ENCODE measurements at places on chromosomes 3 and 15.

GRCh38 chr3:20125897-20126296, 60.1 kb downstream of the SGO1 start:
- no peak for DNase-seq

DNA sequence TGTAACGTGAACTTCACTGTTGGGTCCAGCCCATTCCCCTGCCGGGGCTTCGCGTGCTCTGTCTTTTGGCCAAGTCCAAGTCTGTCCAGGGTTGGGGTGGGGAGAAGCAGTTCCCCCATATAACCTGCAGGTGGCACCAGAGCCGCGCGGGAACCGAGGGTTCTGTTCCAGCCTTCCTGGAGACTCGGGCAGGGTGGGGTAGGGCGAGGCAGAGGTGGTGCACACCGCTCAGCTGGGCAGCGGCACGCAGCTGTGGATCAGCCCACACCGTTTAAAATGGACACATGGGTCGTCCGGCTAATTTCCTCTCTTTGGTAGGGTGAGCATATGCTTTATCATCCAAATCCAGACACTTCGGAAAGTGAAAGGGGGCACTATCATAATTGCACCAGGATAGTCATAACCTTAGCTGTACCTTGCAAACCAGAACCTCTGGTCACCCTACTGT, 118.1 kb downstream of the TBC1D2B start:
- DNase-seq: peak; percentile 61

DNA sequence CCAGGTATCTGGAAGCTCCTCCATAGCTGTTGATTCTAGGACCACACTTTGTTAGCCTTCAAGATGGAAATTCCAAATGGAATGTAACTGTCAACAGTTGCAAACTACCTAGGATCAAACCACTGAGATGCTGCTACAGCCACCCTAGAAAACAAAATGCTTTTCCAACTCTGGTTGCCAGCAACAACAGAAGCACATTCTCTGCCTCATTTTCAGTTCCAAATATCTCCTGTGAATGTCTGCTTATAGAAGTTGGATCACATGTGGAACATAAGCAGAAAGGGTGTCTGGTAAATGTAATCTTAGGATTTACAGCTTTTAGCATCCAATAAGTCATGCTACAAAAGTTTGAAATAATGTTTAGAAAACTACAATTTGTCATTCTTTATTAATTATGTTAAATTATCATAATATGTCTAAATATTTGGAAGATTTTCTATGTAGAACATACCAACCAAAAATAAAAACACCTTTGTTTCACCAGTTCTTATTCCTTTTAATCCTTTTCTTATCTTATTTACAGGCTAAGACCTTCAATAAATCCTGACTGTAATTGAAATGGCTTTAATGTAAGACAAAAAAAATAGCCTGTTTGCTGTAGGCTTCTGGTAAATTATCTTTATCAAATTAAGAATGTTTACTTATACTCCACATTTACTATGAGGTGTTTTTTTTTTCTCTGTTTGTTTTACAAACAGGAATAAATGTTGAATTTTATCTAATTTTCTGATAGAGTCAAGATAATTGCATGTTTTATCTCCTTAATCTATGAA, 687.1 kb downstream of the IGSF11 start:
- DNase-seq: no peak

DNA sequence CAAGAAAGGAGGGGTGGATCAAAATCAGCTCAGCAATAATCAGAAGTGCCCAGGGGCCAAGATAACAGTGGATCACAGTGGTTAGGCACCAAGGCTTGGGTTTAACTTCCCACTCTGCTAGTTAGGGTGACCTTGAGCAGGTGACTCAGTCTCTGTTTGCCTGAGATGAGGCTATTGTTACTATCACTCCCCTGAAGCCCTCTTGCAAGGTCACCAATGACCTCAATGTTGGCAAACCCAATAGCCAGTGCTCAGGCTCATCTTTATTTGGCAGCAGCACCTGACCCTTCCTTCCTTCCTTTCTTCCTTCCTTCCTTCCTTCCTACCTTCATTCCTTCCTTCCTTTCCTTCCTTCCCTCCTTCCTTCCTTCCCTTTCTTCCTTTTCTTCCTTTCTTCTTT, 102.4 kb upstream of the HACD2 start:
- DNase-seq: no peak

DNA sequence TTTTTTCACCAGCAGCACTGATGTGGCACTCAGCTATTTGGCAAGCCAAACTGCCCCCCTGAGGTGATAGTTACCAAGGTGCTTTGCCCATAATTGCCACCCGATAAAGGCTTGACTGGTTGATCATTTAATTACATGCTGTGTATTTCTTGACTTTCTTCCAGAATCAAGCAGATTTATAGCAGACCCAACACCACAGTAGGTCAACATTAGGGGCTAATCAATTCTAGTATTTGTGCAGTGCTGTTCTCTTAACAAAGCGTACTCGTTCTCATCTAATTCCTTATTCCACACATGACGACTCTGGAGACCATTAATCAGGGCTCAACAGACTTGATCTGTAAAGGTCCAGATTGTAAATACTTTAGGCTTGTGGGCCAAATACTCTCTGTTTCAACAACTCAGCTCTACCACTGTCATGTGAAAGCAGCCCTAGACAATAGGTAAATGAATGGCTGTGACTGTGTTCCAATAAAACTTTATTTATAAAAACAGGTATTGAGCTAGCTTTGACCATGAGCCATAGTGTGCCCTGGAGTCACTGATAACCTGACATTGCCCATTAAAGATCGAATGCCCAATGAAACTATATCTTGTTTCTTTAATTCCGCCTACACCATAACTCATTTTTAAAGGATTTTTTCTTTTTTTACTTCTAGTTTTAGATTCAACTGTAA, 119.1 kb upstream of the TMC3 start:
- DNase-seq: no peak

DNA sequence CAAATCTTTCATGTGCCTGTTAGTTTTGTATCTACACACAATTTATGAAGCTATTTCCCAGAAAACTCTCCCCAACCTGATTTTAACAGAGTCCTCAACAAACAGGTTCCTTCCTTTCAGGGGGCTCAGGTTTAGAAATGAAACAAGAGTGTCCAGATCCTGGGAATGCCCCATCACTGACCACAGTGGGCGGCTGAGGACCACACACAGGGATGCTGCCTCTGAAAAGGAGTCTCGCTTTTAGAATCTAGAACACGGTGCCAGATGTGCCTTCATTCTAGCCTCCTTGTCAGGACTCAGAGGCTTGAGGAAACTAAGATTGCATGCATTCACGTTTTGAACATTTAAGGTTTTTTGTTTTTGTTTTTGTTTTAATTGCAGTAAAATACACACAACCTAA, 115.0 kb downstream of the FOXB1 start:
- DNase-seq: no peak

DNA sequence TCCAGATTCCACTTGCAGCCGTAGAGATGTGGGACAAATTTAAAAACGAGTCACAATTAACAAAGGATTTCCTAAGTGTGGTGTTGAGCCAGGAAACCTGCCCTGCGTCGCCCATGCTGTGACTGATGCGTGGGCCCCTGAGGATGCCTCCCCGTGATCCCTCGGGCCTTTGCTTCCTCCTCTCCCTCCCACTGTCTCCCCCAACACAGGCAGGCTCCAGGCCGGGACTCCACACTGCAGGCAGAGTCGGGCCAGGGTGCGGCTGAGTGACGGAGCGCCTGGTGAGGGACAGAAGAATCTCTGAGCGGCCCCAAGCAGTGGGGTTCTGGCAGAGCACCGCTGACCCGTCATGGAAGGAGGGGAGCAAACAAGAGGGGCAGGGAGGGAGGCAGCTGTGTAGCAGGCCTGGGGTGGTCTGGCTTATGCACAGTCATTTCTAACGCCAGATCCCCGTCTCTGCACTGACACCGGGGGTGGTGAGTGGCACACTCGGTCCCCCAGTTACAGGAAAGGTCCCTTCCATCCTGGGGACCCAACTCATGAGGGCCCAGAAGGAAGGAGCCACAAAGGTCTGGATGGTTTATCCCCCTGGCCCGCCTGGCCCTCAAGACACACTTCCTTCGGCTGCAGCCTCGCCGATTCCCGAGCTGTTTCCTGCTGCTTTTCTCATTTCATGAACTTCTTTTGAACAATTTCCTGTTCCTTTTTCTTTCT, 91.0 kb downstream of the XXYLT1 start:
- no peak for DNase-seq

DNA sequence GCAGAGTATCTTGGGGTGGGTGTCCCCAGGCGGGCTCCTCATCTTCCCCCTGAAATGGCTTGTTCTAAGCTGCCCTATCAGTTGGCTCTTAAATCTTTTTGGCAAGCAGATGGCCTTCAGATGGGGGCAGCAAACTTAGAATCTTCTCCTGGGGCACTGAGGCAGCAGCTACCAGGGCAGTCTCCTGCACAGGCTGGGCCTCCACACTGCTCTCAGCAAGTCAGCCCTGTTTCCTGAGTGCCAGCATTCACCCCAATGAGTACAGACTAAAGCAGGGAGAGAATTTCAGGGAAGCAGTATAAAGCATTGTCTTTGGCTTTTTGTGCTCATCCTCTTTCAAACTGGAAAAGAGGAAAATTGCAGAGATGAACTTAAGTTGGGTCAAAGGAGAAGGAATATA, 51.1 kb upstream of the APEH start:
- no peak for DNase-seq

- no peak for DNase-seq
These were observed 82.9 kb upstream of the HACD2 start for GRCh38 chr3:123667784-123668183.

GRCh38 chr15:89330881-89331595, 3.6 kb downstream of the POLG start:
- DNase-seq: no peak

- DNase-seq: no peak
These were observed 3.2 kb downstream of the ITGB5 start for GRCh38 chr3:124883766-124884473.

GRCh38 chr15:51499379-51499976, 123.1 kb downstream of the DMXL2 start:
- peak; percentile 23 for DNase-seq

- no peak for DNase-seq
These were observed 56.9 kb upstream of the MEF2A start for GRCh38 chr15:99508852-99509251.

GRCh38 chr15:82810890-82811426, 1.5 kb downstream of the WHAMM start:
- DNase-seq: peak; percentile 26

- no peak for DNase-seq
These were observed 49.3 kb downstream of the MESD start for GRCh38 chr15:80940331-80940730.

DNA sequence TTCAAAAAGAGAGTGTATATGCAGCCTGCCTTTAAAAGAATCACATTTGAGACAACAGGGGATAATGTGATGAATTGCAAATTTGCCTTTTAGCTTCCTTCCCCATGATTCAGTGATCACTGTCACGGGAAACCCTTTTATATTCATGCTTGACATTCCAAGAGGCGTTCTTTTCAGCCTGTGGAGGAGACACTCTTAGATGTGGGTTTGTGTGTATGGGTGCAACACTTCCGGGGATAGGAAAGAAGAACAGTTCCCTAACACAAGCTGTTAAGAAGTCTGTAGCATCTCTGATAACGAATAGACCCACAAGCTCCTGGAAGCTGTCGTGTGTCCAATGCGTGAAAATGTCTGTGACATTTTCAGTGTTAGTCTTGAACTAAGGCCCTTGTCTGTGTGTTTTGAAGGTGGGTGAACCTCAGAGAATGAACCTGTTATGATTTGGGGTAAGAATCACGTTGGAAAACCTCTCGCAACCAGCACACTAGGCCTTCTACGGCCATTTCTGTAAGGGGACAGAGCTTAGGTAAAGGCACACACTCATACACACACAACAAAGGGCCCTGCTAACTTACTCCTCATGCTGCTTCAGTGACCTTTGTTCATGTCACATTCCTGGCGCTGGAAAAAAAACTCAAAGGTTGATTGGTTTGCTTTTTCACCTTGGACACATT, 229.2 kb upstream of the ST8SIA2 start:
- DNase-seq: peak; percentile 97

- DNase-seq: peak; percentile 8
These were observed at the start of gene CA12 for GRCh38 chr15:63381301-63382204. TSS of gene CA12 (minus strand) at chr15:63381846. CDS start at chr15:63381720, 126 bp downstream.

DNA sequence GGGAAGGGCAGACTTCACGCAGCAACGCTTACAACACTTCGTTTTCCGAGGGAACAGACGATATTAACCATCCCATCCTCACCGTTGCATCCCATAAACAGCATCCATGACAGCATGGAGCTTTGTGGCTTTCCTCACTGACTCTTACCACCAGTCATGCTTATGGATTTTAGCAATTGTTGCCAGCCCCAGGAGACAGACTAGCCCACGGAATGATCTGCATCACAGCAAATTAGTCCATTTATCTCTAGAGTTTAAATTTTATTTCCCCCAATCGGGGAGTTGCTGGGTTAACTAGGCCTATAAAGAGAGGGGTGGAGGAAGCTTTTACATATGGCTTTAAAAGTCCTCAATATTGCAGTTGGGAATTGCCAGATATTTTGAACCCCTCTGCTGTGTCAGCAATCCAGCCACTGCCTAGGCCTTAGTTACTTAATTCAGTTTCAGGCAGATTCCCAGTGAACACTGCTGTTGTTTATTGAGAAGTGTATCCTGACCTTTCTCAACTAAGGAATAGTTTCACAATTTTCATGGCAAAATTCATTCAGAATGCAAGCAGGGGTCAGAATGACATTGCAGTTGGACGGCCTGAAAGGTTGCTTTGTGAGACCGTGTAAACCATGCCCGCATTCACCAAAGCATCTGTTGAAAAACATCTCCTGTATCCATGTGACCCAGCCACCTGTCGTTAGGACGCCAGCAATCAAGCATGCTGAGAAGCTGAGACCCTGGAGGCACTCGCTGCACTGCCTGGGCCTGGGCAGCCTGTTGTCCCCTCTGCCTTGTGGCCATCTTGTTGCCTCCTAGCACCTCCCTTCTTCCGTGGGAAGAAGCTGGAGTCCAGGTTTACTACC, 397.4 kb upstream of the TPM1 start:
- no peak for DNase-seq

DNA sequence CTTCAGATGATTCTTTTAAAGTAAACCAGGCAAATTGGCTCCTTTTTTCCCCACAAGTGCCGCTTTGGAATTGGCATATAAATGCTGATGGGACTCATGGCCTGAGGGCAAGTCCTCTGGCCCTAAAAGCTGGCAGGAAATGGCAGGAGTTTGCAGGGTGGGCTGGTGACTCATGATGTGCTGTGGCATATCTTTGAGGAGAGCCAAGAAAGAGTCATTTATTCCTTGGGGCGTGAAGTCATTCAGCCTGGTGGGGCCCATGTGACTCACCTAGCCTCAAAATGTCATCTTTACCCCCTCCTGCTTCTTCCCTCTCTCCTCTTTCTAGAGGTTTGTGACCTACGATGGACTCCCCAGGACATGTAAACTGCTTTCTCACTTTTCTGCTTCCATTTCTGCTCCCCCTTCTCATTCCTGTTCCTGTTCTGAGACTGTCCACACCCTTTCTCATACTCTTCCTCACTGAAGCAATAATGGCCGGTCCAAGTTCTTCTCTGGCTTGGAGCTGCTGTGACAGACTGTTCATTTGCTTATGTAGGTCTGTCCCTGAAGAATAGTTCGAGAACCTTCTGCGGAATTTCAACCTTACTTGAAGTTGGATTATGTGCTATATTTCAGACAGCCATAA, 326.1 kb downstream of the SATB1 start:
- DNase-seq: peak; percentile 52

DNA sequence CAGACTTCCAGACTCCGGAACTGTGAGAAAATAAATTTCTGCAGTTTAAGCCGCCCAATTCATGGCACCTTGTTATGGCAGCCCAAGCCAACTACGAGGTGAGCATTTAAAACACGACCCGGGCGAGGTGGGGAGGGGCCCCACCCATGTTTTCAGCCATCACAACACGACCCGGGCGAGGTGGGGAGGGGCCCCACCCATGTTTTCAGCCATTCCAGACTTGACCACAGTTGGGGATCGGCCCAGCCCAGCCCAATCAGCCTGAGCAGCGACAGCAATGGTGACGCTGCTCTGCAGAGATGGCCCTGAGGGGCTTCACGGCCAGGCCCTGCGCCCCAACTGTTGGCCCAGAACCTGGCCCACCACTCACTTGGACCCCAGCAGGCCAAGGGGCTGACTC, 93.1 kb downstream of the ATP10A start:
- no peak for DNase-seq

All from SW480 (cell line).